HFF-Myc (cell line): ENCODE measurements at places on chromosomes 2 and 18.

GRCh38 chr2:133362061-133362476 is 206.2 kb downstream of the NCKAP5 start:
- no peak for DNase-seq

- DNase-seq, result no peak
These were observed 217.9 kb upstream of the RAB6C start for GRCh38 chr2:129761569-129762021.

DNA sequence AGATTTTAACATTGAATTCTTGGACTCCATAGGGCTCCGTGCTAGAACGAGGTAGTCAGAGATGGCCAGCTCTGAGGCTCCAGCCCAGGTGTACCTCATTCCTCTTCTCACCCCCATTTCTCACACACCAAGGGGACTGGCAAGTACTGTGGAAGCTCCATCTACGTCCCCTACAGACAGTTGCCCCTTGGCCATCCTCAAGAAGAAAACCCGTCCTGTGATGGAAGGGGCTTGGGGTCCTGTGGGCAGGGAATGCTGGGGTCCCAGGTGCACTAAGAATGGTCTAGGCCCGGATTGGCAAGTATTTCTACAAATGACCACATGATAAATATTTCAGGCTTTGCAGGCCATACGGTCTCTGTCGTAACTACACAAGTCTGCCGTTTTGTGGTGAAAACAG is 110.3 kb downstream of the PDCL3 start:
- DNase-seq, result no peak

DNA sequence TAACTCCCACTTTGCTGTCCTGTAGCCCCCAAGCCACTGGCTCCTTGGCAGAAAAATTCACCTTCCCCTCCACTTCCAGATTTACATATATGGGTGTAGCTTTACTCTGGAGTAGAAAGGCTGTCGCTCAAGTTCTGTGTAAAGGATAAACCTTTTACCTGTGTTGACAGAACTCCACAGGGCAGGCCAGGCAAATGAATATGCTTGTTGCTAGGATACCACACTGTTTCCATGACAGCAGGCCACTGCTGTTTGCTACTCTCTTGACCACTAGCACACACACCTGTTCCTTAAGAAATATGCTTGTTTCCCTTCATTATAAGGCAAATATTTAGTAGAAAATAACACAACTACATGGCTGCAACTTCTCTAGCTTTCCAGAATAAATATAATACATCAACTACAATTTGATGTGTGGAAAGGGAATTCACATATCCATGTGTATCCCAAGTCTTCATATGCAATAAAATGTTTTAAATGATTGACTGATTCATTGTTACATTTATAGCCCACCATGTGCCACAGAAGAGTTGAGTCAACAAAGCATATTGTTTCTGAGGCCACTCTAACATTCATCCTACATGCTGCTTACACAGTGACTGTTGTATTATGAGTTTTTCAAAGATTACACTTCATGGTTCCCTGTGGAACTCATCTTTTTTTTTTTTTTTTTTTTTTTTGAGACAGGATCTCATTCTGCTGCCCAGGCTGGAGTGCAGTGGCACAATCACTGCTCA is 56.2 kb upstream of the ROCK1 start:
- no peak for DNase-seq

- no peak for DNase-seq
These were observed 25.7 kb upstream of the LPIN1 start for GRCh38 chr2:11720752-11721151.

GRCh38 chr2:239246723-239247122 is 154.1 kb downstream of the HDAC4 start:
- DNase-seq, result no peak

DNA sequence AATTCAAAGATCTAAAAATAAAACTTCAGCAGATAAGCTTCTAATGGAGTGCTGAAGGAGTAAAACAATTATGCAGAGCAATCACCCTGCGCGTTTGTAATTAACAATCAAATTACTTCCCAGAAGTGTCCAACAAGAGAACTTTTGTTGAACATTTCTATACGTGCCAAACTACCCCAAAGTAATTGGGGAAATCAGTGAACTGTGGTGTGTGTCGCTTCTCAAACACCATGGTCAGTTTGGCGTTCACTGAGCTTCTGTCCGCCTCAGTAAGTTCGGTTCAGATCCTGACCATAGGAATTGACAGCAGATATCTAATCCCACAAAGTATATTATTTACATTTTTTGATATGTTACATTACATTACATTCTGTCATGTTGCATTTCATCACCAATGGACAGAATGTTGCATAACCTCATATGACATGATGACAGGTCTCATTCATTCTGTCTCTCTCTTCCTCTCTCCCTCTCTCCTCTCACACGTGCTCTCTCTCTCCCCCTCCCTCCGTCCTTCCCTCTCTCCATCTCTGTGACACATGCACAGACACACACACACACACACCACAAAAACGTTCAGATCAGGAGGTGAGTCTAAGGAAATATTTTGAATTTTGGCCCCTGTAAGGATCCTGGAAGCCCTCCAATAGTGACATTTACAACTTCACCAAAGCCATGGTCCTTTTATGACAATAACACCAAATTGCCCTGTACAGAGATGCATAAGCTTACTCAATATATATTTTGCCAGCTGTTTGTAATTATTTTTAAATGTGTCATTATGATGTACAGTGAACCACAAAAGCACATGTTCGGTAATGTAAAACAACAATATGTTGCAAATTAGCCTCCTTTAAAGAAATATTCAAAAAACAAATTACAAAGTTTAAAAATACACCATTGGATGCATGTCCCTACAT is 269.2 kb downstream of the FIGN start:
- peak; percentile 4 for DNase-seq

DNA sequence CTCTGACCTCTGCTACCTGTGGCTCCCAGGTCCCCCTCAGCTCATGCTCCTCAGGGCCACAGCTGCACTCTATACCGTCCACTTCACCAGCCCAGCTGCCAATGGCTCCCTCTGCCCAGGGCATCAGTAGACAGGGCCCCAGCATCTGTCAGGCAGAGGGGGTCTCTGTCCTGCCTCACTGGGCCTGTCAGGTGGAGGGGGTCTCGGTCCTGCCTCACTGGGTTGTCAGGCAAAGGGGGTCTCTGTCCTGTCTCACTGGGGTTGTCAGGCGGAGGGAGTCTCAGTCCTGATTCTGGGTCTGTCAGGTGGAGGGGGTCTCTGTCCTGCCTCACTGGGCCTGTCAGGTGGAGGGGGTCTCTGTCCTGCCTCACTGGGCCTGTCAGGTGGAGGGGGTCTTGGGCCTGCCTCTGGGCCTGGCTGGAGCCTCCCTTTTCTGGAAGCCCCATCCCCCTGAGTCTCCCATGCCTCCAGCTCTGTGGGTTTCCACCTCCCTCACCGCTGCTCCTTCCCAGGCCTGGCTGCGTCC is 19.9 kb downstream of the SNORC start:
- no peak for DNase-seq
